Hematopoietic multipotent progenitor cell treated with erythropoietin and hydrocortisone succinate and interleukin-3 and kit ligand, for 15 days (in vitro differentiated cells): ENCODE measurements at places on chromosomes 5 and 9.
A peak's percentile ranks its signal among the peaks of the same experiment; 100 is the strongest.

- DNase-seq = no peak
These were observed 72.6 kb downstream of the GTF3C4 start for GRCh38 chr9:132742821-132743311.

GRCh38 chr5:20224046-20224445, 236.0 kb upstream of the CDH18 start:
- DNase-seq = no peak

- peak; percentile 85 for DNase-seq
These were observed 7.7 kb upstream of the SKP1 start for GRCh38 chr5:134184155-134185135.

DNA sequence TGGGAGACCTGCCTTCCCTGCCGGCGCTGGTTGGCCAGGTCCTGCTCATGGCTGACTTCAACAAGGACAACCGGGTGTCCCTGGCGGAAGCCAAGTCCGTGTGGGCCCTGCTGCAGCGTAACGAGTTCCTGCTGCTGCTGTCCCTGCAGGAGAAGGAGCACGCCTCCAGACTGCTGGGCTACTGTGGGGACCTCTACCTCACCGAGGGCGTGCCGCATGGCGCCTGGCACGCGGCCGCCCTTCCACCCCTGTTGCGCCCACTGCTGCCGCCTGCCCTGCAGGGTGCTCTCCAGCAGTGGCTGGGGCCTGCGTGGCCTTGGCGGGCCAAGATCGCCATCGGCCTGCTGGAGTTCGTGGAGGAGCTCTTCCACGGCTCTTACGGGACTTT, 10.6 kb downstream of the DIPK1B start:
- DNase-seq = no peak

- no peak for DNase-seq
These were observed 36.6 kb downstream of the NREP start for GRCh38 chr5:111720333-111720890.

DNA sequence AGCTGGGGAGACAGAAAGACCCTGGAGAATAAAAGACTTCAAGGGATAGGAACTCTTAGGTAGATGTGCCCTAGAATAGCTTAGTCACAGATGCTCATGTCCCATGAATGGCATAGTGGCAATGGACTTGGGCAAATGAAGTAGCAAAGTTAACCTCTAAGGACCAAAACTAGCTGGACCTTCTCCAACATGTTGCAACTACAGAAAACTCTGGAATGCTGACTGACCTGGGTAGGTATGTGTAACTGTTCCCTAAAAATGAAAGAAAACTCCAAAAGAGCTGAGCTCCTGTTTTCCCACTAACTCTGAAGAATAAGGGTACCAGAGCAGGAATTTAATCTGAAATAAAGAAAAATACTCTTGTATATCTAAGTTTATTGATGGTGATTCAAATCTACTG, 12.5 kb upstream of the LPAR1 start:
- DNase-seq = no peak

DNA sequence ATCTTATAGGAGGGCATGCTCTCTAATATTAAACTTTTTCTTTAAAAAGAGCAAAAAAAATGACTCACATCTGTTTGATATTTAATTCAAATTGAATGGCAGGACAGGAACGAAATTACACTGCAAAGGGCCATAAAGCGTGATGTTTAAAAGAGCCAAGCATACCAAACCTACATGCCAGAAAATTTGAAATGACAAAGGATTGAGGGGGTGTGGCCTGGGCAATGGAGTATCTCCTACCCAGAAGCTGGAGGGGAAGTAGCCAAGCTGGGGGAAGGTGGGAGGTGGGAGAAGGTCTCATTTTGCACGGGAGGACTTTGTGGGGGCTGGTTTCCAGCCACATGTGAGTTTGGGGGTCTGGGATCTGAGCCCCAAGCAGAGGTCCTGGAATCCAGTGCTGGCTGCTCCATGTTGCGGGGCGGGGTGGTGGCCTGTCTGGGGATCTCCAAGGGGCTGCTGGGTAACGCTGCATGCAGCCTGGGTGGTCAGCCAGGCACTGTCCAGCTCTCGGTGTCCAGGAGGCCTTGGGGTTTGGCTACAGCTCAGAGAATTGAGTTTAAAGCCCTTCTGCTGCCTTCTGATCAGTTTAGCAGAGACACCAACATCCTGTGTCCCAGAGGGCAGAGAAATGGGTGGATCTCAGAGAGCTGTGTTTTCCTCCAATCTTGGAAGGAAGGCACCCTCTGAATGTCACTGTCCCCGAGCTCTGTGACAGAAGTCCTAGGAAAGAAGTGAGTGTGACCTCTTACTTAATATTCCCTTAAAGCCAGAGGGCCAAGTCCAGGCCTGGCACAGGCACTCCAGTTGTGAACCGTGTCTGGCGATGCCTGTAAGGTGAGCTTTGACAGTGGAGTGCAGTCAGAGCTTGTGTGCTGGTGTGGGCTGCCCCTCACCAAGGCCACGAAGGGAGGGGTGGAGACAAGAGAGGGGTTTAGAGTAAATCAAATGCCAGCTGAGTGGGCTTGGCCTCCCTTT, 7.6 kb downstream of the DCANP1 start:
- DNase-seq = no peak

GRCh38 chr5:172511952-172512351, 57.6 kb upstream of the SH3PXD2B start:
- DNase-seq = no peak

GRCh38 chr9:113486327-113486726, 22.8 kb downstream of the RGS3 start:
- DNase-seq = no peak

DNA sequence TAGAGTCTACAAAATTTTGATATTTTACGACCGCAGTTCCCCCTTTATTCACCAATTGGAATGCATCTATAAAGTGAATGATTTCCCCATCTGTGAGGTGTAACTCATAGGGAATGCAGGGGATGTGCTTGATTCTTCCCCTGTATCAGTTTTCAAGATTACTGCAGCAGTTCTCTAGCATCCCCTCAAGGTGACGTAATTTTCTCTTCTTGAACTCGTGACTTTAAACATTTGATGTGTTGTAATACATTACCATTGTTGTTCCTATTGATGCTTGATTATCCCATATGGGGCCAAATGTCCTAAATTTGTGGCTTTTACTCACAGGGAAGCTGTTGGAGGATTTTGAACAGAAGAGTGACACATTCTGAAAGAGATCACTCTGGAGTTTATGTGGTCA, 240.2 kb downstream of the CD180 start:
- DNase-seq = no peak

DNA sequence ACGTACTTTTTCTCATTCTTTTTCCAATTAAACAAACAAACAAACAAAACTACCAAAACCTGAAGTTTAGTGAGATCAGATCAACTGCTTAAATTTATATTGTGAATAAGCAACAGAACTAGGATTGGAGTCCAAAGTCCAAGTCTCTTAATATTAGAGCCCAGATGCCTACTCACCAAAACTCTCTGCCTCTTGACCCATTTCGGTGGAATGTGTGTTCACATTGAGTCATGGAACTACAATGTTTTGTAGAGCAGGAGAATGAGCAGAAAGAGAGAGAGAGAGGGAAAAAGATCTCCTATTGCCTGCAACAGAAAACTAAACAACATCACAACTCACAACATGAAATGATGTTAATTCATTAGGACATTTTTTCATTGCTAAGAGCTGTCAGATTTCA, 751.1 kb downstream of the TLR4 start:
- DNase-seq = no peak

DNA sequence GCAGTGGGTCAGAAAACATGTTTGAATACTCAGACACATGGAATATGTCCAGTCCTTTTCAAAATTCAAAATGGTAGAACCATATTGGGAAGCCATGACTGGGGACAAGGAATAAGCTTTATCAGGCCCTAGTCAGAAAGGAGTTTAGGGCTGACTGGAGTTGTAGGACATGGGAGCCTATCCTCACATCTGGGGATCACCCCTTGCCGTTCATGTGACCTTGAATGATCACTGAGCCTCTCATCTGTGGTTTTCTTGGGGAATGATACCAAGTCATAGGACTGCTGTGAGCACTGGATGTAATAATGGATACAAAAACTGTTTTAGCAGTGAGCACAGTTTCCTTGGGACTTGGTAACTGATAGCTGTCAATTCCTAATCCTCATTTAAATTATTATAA, 84.7 kb downstream of the IQGAP2 start:
- no peak for DNase-seq

DNA sequence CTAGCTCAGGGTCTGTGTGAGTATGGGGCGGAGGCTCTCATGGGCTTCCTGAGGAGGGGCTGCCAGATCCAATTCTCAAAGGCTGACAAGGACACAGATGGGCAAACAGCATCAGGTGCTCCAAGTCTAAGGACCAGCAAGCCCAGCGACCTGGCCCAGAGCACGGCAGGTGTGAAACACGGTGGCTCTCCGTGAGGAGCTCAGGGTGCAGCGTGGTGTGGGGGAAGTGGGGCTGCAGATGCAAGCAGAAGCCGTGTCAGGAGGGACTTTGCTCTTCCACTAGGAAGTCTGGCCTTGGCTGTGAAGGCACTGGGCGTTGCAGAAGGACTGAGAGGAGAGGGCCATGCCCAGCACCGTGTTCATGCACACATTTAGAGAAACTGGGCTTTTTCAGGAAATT, 420.0 kb downstream of the GADD45G start:
- no peak for DNase-seq

GRCh38 chr9:131105952-131106351, 9.6 kb downstream of the AIF1L start:
- no peak for DNase-seq

- no peak for DNase-seq
These were observed 29.1 kb downstream of the FOCAD start for GRCh38 chr9:20713172-20713571.

DNA sequence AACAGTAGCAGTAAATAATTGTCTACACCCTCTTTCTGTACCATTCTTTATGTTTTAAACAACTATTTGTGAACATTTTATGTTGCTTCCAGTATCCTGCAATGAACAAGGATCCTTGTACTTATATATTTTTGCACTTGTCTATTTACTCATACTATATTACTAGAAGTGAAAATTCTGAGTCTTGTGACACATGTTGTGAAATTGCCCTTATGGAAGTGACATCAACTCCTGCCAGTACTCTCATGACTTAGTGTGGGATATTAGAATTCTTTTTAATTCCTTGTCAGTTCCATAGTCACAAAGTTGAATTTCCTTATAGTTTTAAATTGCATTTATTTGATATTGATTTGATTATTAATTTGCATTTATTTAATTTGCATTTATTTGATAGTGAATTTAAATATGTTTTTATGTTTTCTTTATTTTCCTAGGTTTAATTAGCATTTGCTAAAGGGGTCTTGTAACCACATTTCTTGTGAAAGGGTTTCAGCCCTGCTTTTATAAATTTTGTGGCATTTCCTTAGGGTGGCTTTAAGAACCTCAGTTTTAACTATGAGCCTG, 27.7 kb downstream of the PARP8 start:
- no peak for DNase-seq

DNA sequence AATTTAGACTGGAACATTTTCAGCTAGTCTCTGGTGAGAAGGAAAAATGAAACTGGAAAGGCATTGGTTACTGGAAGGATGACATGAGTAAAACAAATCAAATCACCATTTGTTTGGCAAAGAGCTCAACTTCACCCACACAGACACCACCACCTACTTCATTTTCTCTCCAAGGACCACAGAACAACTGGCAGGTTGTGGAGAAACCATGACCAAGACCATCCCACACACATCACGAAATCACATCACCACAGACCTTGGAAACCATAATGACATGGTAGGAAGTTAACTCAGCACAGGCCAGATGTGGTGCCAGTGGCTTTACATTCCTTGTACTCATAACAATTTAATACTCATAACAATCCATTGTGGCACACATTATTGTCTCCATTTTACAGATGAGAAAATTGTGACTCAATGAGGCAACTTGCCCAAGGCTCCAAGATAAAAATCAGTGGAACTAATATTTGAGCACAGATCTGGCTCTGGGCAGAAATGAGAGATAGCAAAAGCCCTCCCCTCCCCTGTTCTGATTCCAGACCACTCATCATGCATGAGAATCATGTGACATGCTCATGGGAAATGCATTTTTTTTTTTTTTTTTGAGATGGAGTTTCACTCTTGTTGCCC, 7.5 kb downstream of the OR1K1 start:
- no peak for DNase-seq

DNA sequence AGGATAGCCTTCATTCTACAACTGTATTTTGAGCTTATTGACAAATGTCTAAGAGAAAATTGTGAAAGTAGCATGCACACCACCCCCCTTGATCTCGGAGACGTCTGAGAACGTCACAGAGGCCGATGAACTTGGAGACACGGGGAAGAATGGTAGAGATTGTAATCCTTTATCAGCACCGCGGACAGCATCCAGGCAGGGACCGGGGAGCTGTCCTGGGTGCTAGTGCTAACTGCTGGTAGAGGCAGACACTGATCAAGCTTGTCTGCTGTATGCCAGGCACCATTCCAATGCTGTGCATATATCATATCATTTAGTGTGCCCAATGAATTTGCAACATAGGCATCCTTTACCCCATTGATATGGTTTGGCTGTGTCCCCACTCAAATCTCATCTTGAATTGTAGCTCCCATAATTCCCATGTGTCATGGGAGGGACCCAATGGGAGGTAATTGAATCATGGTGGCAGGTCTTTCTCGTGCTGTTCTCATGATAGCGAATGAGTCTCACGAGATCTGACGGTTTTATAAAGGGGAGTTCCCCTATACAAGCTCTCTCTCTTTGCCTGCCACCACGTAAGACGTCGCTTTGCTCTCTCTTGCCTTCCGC, 98.8 kb downstream of the LHX2 start:
- no peak for DNase-seq

DNA sequence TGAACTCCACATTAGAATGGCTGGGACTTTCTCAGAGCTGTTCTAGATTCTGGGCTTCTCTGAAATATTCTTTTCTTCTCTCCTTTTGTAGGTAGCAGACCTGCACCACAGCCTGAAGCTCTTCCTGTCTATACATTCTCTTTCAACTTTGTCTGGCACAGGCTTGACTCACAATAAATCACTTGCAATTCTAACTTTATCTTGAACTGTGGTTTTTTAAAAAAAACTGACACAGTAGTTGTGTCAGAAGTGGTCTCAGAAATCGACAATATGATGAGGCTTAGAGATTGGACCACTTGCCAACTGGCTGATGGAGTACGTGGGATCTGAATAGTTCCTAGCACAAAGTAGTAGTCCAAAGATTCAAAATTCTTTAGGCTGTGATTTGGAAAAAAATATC, 24.1 kb upstream of the CDH9 start:
- no peak for DNase-seq

GRCh38 chr9:36550135-36550534, 22.6 kb upstream of the MELK start:
- no peak for DNase-seq

DNA sequence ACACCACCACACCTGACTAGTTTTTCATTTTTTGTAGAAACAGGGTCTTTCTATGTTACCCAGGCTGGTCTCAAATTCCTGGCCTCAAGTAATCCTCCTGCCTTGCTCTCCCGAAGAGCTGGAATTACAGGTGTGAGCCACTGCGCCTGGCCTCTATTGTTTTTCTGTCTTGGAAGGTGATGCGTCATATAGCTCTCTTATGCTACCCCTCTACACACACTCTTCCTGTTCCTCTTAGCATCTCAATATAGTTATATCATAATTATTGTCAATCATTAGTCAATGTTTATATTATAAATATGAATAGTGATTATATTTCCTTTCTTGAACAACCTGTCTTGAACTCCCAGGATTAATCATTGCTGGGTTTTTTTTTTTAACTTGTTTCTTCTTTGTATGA, 7.3 kb downstream of the PKD2L2 start:
- no peak for DNase-seq

- DNase-seq = no peak
These were observed 46.4 kb upstream of the FAM170A start for GRCh38 chr5:119582987-119583386.

GRCh38 chr5:74651710-74652109, 11.2 kb upstream of the ENC1 start:
- no peak for DNase-seq
